ENCODE measurements at places on chromosomes 5 and 9.

GRCh38 chr5:135320718-135321484 lies 78.1 kb downstream of the MACROH2A1 start:
- no peak for DNase-seq

- no peak for DNase-seq
These were observed 444.3 kb downstream of the SPOCK1 start for GRCh38 chr5:137054792-137055191.

DNA sequence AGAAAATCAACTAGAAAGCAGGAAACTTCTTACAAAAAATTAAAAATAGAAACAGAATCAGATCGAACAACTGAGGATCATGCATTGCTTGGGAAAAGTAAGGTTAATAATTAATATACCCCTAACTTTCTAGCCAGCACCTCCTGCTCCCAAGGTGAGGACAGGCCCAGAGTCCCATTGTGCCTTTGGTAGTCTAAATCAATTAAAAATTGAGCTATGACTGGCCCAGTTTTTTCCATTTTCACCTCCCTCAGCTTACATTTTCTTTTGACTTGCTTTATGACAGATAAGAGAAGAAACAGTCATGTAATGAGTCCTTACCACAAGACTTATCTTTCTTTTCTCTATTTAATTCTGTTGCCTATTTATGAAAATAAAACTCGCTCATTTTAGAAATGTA lies 182.2 kb downstream of the RAB3C start:
- DNase-seq: no peak

DNA sequence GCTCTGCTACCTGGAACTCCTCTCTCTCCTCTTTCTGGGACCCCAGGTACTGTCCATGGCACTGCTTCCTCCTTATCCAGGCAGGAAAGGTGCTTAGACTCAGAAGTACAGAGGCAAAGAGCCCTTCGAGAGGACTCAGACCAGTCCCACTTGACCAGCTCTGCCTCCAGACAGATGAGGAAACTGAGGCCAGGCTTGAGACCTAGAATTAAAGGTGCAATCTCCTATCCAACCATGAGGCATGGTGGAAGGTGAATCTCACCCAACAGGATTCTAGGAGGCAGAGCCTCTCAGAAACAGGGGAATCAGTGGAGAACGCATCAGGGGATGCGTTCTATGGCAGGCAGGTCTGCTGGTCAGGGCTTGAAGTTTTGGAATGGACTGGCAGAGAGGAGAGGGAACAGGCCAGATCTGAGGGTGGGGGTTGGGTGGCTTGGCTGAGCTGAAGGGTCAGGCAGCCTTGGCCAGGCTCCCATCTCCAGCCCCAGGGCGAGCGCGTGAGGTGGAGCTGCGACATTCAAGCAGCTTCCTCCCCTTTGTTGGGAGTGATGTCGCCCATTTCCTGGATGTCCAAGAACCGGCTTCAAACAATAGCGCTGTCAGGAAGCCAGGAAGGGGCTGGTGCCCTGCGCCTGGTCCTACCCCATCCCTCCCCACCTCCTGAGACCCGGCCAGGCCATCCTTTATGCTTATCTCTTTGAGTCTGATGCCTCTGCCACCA lies 26.2 kb downstream of the NDUFA8 start:
- no peak for DNase-seq

Measured in erythroblast (primary cell).